ENCODE measurements at places on chromosomes 3 and 15.

- no peak for DNase-seq
Measured at GRCh38 chr3:126873416-126873815, 109.5 kb upstream of the PLXNA1 start.

DNA sequence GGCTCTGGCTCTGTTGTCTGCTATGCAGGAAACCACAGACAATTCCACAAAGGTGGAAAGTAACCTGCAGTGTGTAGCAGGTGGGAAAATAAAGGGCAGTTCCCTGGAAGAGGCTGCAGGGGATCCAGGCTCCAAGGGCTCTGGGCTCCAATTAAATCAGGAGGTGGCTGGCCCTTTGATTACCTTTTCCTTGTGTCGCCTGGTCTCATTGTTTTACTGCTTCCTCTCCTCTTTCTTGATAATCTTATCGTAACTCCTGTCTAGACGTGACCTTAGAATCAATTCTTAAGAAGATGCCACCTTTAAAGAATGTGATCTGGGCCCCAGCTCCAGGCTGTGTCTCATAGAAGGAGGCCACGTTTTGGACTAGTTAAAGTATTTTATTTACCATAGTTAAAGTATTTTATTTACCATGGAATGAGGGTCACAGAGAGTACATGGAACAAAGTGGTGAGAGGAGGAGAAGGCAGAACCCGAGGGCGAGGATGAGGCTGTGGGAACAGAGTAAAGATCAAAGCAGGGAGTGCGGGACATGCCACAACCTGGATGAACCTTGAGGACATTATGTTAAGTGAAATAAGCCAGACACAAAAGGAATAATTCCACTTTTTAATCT lies 237.5 kb upstream of the STT3B start:
- no peak for DNase-seq

DNA sequence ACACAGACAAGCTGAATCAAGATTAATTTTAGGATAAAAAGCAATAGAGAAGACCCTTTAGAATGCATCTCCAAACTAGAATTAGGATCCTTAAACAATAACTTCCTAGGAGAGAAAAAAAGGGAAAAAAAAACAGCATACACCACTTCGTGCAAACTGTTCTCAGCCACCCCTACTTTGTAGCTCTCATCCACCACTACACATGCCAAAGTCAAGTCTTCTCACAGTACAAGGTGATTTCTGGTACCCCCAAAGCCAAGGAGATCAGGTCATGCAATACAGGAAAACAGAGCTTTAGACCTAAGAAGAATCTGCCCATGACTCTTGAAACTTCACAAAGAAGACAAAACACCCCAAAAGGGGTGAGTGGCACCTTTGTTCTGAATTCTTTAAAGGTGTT lies 166.9 kb downstream of the SUCNR1 start:
- DNase-seq: no peak

- DNase-seq: no peak
Measured at GRCh38 chr15:93165734-93166470, 76.9 kb upstream of the RGMA start.

DNA sequence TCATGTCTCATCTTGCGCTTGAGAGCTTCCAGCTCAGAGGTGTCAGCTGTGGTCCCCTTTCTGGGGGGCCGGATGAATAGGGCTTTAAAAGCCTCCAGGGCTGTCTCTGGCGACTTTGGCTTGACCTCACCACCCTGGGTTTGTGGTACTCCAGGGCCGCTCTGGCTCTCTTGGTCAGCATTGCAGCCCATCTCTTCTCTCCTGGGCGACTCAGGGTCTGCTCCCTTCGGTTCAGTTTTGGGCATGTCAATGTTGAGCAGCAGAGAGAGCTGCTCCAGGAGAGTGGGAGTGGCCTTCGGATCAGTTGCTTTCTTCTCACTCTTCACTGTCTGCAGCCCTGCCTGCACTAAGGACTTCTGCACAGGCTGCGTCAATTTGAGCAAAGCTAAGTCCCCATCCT lies 127.9 kb downstream of the FMN1 start:
- DNase-seq: no peak

GRCh38 chr15:47288794-47289193 lies 428.5 kb upstream of the SEMA6D start:
- DNase-seq: no peak

DNA sequence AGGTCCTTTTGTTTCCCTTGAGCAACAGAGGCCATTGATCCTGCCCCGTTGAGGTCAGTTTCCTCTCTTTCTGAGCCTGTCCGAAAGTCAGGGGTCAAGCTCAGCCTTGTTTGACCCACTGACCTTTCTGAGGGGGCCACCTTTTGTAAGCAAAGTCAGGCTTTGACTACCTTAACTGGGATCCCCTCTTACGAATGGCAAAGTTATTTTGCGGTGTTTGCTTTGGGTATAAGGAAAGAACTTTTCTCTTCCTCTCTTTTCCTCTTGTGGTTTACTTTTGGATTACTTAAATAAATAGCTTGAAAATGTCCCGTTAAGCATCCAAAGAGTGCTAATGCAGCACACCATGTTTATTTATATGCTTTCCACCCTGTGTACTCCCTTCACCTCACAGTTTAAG lies 340.6 kb downstream of the THSD4 start:
- no peak for DNase-seq

Data from activated CD8-positive, alpha-beta memory T cell treated with anti-CD3 and anti-CD28 coated beads for 4 hours (primary cell).